ENCODE measurements at places on chromosomes 2 and 18.

- no peak for DNase-seq
These were observed 957.8 kb downstream of the SLC4A3 start for GRCh38 chr2:220585241-220585640.

GRCh38 chr2:74953796-74954499 lies 4.5 kb upstream of the POLE4 start:
- no peak for DNase-seq

DNA sequence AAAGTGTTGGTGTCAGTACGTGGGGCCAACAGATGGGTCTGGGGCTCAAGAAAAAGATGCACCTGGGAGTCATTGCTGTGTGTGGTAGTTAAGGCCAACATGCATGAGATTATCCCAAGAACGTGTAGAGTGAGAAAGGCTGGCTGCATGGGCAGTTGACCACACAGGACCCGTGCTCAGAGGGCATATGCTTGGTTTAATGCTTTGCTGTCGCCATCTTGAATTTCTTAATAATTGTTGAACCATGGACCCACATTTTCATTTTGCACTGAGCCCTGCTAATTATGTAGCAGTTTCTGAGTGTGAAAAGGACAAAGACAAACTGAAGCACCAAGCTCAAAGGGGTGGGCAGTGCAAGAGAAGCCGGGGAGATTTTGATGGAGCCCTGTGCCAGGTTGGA lies 148.1 kb downstream of the CYP26B1 start:
- DNase-seq = no peak

DNA sequence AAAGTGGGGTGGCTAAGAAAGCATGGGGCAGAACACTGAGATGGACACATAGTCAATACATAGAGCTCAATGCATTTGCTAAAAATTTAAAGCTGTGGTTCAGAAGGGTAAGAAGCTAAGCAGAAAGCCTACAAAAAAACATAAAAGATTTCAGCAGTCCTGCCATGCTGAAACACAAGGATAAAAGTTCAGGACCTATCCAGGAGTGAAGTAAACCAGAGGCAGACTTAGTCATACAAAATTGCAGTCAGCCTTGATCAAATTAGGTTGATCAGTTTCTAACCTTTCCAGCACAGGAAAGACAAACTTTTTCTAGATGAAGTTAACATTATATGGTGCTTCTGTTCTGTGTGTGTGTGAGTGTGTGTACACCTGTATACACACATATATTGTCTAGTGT lies 120.8 kb upstream of the RBMS1 start:
- no peak for DNase-seq

GRCh38 chr2:142100970-142101369 lies 29.8 kb downstream of the LRP1B start:
- no peak for DNase-seq

GRCh38 chr2:39093218-39093898 lies 27.5 kb downstream of the SOS1 start:
- DNase-seq = no peak

DNA sequence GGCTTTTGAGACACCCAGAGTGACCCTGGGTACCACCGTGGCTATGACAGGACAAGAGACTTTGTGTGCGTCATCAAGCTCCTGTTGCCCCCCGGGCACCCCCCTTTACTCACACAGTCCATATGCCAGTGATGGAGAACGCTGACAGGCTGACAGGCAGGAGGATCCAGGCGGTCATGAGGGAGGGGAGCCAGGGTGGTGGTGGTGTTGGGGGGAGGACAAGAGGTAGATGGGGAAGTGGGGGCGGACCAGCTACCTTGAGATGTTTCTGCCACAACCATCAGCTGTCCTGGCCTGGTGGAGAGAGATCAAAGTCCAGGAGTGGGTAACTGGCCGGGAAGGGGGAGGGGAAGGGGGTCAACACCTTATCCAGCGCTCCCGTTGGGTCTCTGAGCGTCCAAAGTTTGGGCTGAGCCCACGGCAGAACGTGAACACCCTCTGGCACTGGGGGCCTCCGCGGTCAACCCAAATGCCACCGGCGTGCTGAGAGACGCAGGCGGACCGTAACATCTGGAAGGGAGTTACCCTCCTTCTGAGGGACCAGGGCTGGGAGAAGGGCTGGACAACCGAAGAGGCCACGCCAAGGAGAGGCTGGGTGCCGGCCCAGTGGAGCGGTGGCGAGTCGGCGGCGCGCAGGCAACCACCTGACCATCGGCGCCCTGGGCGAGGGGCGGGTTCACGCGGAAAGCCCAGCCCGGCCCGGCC lies 575 bp downstream of the TMEM150A start:
- no peak for DNase-seq

DNA sequence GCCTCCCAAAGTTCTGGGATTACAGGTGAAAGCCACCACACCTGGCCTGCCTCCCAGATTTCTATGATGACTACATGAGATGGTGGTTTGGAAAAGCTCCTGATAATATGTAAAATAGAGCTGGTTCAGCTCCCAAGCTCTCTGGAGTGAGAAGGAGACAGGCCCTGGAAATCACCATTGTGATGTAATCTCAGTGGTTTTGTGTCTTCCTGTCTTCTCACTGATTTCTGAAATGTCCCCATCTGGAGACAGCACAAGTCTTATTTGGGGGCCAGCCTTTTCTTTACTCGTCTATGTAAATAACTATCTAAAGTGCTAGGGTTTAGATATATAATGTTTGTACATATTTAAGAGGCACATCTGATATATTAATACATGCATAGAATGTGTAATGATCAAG lies 64.0 kb downstream of the CCNT2 start:
- no peak for DNase-seq

DNA sequence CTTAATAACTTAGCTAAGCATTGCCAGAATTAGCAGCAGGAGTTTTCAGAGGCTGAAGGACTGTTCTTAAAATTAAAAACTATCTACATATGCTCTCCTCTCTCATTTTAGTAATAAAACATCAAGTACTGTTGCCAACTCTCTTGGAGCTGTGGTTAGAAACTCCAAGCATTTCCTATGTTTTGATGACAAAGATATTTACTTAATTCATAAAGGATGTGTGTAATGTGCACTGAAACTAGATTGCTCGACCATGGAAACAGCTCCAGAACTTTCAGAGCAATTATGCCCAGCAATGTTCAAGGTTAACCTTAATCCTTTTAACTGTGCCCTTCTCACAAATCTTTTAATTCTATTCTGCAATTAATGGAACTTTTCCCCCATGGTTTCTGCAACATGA lies 8.4 kb downstream of the GRP start:
- no peak for DNase-seq

- no peak for DNase-seq
These were observed 46.2 kb upstream of the TRIM43B start for GRCh38 chr2:95530734-95531133.

- DNase-seq = no peak
These were observed 40.5 kb downstream of the RBKS start for GRCh38 chr2:27849558-27850205.

GRCh38 chr2:199911877-199912161 lies 726 bp downstream of the C2orf69 start:
- no peak for DNase-seq

DNA sequence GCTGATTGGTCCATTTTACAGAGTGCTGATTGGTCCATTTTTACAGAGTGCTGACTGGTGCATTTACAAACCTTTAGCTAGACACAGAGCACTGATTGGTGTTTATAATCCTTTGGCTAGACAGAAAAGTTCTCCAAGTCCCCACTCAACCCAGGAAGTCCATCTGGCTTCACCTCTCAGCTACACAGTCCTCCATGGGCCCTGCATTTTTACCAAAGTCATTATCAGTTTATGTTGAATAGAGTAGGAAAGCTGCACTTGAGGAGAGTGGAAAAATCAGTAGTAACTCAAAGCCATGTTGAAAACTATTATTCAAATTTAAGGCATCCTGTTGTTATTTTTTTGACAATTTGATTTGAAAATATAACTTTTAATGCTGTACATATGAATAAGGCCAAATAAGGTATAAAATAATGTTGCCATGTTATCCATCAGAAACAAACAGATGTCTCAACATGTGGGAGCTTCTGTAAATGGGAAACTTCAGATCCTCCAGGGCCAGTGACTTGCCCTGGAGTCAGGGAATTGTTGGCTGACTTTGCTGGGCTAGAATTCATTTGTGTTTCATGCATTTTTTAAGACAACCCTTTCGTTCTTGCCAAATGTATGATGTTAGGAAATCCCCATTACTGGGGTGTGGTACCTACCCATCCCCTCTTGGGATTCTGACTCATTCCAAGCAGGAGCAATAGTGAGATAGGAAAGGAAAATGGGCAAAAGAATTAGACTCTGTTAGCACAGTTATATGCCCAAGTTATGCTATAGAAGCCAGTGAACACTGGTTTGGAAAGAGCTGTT lies 37.8 kb upstream of the CCDC195 start:
- no peak for DNase-seq

DNA sequence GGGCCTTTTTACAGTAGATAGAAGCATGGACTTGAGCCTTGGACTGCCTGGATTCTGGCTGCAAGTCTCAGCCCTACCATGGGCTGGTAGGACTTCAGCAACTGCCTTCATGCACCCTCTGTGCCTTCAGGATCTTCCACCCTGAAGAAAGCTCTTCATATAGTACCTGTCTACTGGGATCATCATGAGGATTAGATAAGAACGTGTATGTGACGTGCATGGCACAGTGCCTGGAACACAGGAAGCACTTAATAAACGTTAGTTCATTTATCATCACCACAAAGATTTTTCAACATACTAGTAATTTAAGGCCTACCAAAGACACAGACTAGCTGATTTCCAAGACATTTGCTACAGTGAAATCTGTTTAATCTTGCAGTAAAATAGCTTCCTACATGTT lies 53.2 kb upstream of the ITM2C start:
- DNase-seq = no peak

DNA sequence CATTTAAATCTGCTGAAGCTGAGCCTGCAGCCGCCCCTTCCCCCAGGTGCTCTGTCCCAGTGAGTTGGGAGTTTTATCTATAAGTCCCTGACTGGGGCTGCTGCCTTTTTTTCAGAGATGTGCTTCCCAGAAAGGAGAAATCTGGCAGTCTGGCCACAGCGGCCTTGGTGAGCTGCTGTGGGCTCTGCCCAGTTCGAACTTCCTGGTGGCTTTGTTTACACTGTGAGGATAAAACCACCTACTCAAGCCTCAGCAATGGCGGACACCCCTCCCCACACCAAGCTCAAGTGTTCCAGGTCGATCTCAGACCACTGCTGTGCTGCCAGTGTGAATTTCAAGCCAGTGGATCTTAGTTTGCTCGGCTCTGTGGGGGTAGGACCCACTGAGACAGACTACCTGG lies 97.3 kb downstream of the ACAA2 start:
- no peak for DNase-seq

- DNase-seq = no peak
These were observed 111.6 kb downstream of the FAM210A start for GRCh38 chr18:13614641-13615288.

GRCh38 chr2:197486175-197486574 lies 13.5 kb downstream of the HSPD1 start:
- no peak for DNase-seq

DNA sequence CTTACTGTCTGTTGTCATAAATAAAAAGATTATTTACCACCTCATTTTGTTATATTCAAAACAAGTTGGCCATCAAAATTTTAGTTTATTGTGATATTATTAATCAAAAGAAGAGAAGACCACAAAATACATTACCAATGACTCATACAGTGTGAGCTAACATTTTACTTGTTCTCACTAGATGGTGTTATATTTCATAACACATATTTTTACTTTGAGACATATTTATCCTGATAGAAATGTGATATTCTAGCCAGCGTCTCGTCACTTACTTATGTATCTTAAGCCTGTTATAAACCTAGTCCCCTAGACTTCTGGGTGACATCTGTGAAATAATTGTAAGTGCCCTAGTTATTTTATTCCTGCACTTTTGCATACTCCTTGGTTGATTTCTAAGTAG lies 263.2 kb downstream of the CDH7 start:
- DNase-seq = no peak

- DNase-seq = no peak
These were observed 86.6 kb downstream of the PDK1 start for GRCh38 chr2:172642301-172643020.

DNA sequence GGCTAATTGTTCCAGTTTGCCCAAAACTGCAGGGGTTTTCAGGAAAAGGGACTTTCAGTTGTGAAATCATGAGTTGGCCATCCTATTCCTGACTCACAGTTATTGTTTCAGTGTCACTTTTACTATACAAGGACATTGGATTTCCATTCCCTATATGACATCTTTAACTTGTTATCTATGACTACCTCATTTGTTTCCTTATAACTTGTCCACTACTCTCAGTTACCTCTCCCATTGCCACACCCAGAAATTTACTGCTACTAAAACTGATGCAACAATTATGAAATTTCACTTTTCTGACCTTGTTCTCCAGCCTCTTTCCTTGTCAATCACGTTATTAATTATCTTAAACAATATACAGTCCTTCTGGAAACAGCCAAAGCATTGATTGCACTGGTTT lies 116.5 kb upstream of the ZNF804A start:
- DNase-seq = no peak

- no peak for DNase-seq
These were observed 354.2 kb downstream of the ZEB2 start for GRCh38 chr2:144165599-144166250.

DNA sequence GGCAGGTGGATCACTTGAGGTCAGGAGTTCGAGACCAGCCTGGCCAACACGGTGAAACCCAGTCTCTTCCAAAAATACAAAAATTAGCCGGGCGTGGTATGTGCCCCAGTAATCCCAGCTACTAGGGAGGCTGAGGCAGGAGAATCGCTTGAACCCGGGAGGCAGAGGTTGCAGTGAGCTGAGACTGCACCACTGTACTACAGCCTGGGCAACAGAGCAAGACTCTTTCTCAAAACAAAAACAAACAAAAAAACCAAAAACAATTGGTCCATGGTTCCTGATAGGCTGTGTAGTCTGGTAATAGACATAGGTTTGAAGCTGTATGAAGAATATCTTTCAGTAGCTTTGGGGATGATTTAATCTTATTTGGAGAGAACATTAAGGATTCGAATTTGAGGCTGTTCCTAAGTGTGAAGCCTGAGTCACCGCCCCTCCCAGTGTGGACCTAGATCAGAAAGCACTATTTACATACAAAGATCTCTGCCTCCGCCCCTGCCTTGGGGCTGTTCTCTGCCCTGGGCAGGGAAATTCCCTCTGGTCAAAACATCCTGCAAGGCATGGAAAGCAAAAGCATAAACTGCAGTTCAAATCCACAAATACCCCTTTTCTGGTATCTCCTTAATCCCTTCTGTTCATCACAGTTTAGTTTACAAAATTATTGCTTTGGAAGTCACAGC lies 52.8 kb upstream of the PMAIP1 start:
- DNase-seq = no peak

- no peak for DNase-seq
These were observed 108.0 kb upstream of the SALL3 start for GRCh38 chr18:78871618-78872017.

GRCh38 chr2:102661846-102662245 lies 42.5 kb downstream of the SLC9A2 start:
- DNase-seq = no peak
